ENCODE measurements at places on chromosomes 16 and 17.

- DNase-seq, result no peak
Observed at GRCh38 chr17:40777971-40778370, 4.4 kb downstream of the KRT27 start.

- no peak for DNase-seq
Observed at GRCh38 chr17:15346066-15346595, 4.7 kb upstream of the TEKT3 start.

- peak; percentile 45 for DNase-seq
Observed at GRCh38 chr16:82043680-82044584, 8.9 kb downstream of the HSD17B2 start.

DNA sequence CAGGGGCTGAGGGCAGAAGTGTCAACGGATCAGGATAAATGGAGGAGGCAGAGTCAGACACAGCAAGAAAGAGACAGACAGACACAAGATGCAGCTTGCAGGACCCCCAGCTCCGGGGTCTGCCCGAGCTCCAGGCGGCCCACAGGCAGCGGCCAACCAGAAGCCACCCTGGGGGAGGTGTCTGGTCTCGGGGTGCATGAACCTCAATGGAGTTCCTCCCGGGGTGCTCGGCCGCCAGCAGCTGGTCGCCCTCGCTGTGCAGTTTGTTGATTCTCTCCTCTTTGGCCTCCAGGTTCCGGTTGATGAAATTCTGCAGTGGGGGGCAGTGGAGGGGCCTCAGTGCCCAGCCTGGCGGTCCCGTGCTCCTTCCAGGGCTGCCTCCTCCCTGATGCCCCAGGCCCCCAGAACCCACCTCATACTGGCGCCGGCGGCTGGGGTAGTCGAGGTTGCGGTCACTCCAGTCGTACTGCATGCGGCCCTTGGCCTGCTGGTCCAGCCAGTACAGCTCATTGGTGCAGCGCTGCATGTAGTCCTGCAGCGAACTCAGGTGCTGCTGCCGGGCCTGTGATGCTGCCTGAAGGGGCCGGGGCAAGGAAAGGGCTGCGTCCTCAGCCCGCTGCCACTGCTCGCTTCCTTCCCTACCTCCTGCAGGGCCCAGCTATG lies 38.0 kb downstream of the PPL start:
- DNase-seq, result no peak

DNA sequence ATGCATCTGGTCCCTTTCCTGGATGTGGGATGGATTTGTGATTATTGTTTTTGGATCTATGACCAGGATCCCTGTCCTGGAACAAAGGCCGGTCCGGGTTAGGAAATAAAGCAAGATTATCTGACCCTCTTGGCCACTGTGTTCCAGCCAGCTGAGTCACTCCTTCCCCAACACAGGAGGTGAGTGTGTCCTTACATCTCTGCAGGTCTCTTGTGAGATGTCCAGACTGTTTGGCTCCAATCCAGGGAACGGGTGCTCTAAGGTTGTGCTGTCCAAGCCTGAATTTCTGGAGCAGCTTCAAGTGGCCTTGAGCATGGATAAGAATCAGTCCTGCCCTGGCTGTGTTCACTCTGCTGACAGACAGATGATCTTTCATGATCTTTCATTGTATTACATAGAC lies 136.5 kb upstream of the CCL2 start:
- no peak for DNase-seq

DNA sequence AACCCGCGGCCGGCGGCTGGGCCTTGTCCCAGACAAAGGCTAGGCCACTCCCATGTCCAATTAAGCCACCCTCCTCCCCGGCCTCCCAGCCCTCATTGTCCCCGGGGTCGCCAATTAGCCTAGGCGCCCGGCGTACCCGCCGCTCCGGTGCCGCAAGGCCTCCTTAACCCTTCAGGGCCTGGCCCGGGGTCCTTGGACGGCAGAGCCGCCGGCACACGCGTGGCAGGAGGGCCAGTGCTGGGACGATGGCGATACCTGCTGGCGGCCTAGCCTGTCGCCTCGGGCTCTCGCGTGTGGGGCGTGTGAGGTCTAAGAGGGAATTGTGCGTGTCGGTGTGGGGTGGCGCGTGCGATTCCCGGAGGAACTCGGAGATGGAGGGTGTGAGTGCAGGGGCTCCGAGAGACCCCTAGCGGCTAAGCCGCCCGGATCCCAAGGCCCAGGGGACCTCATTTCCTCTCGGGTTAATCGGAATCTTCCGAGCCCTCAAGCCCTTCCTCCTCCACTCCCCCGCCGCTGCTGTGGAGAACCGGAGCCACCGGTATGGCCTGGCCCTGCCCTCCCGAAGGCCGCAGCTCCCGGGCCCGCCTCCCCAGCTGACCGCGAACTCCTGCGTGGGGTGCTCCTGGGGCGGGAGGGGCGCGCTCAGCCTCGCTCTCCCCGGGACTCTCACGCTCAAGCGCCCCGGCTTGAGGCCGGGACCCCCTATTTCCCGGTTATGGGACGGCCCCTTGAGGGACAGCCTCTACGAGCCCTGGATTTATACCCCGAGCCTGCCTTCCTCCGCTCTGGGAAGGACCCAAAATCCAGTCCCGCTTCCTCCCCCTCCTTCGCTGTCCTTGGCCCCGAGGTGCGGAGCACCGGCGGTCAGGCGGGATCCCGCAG lies 11.9 kb downstream of the TBX2 start:
- no peak for DNase-seq

GRCh38 chr17:76307966-76308338 lies at the start of gene QRICH2:
Gene QRICH2, minus strand, starts transcription at chr17:76308276. Its CDS starts 278 bp downstream, at chr17:76307998.
- no peak for DNase-seq

DNA sequence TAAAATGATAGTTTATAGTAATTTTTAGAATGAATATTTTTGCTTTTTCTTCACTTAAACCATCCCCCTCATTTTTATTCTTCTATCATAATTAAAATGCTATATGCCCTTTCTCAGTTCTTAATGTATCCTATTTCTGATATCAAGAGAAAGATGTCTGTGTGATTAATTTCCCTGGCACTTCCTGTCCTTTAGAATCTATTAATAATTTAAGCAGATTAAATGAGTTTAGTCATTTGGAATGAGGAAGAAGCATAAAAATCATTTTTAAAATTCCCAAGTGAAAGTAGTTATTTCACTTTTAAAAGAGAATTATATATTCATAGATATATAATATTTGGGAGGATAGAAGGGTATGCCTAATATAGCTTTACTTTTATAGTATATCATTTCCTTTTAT lies 27.8 kb upstream of the CDR2 start:
- DNase-seq, result no peak

DNA sequence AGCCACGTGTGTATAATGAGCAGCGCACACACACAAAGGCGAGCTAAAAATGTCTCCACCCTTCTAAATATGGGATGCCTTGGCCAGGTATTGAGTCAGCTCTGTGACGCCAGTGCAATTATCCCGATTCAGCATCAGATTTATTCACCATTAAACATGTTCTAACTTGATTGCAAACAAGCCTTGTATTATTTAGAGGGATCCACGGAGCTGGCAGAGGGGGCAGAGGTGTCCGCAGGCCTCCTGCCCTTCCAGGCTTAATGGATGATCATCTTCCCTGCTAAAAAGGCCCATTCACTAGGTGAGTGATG lies 591.7 kb downstream of the MAF start:
- DNase-seq, result no peak

- no peak for DNase-seq
Observed at GRCh38 chr16:17070882-17071592, 399.7 kb downstream of the XYLT1 start.

DNA sequence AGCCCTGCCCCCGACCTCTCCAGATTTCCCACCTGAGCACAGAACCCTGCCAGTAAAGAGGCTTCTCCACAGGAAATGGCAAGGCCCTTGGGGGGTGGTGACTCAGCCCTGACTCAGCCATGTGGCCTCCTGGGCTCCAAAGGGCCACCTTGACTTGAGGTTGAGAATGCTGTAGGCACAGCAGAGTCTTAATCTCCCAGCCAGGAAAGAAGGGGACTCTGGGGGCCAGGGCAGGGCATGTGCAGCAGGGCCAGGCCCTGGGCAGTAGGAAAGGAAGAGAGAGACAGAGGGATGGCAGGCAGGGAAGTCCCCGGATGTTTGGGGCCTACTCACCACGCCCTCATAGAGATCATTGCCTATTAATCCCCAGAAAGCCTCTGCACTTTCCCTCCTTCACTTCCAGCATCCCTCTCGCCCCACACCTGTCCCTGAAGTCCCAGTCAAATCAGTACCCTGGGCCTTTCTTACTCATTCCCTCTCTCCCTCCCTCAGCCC lies 4.8 kb upstream of the ITGA3 start:
- DNase-seq, result no peak

- no peak for DNase-seq
Observed at GRCh38 chr16:10581507-10581906, 1.1 kb upstream of the EMP2 start.

- no peak for DNase-seq
Observed at GRCh38 chr17:29977836-29978235, 36.4 kb downstream of the EFCAB5 start.

DNA sequence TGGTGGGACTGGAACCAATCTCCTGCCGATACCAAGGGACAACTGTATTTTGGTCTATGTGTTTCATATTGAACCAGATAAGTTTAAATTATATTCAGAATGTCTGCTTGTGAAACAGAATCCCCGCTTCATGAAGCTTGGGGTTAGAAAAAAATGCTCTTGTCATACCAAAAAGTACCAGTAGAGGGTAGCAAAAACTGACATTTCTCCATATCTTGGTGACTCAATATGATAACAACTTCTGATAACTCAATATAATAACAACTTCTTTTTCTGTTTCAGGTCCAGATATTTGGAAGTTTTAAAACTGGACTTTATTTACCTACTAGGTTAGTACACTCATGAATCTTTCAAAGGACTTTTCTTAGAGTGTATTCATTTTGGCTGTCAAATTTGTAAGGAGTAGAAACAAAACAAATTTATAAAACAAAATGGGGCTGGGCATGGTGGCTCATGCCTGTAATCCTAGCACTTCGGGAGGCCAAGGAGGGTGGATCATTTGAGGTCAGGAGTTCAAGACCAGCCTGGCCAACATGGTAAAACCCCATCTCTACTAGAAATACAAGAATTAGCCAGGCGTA lies 52.3 kb upstream of the ADCY7 start:
- DNase-seq, result no peak

DNA sequence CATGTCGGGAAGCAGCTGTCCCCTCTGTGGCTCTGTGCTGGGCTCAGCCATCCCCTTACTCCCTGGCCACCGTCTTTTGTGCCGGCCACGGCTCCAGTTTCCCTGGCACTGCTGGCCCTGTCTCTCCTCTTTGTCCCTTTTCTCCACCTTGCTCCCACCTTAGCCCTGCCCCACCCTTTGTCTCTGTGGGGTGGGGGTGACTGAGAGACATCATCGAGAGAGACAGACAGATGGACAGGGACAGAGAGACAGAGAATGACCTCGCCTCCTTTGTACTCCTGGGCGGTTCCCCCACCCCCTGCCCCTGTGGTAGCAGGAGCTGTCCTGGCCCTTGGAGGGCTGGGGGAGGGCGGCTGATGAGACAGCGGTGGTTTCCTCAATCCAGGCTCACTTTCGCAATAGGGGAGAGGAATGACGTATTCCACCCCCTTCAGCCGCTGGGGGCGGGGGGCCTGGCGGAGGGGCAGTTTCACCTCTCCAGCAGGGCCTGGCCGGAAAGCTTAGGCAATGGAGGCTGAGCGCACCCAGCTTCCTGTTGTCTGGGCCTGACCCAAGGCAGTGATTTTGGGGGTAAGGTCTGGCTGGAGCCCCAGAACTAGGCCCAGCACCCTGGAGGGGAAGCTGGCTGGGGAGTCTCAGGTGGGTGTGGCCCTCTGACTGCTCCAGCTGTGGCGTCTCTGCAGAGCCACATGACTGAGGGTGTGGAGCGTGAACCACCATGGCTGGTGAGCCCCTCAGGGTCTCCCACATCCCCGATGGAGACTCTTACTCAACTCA lies 7.3 kb downstream of the FMNL1 start:
- DNase-seq, result peak; percentile 86

DNA sequence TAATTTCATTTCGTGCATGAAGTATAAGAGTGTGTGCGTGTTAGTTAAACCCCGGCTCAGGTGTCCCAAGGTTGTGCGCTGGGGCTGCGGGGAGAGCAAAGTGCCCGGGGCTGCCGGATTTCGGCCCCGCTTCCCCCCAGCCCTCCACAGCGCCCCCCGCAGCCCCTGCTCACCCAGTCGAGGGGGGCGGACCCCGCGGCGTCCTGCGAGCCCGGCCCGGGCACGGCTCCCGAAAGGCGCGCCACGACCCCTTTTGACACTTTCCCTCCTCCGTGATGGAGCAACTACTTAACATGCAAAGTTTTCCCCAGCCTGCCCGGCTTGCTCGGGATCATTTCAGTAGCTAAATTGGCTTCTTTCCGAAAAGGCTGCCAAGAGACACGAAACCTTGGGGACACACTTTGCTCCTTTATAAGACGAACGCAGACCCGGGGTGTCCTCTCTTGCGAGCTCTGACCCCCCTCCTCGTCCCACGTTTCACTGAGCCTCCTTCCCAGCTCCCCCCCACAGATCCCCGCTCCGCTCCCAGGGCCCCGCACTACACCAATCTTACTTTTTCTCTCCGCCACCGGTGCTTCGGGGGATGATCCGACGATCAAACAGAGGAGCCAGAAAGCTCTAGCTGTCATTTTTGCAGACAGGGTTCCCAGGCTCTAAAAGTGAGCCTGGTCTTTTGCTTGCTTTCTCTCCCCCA lies 552 bp downstream of the C17orf58 start:
- no peak for DNase-seq

GRCh38 chr16:88881007-88881615 lies 14.7 kb upstream of the PABPN1L start:
- DNase-seq, result no peak

GRCh38 chr17:29443041-29443739 lies 53.0 kb downstream of the TAOK1 start:
- DNase-seq, result no peak

DNA sequence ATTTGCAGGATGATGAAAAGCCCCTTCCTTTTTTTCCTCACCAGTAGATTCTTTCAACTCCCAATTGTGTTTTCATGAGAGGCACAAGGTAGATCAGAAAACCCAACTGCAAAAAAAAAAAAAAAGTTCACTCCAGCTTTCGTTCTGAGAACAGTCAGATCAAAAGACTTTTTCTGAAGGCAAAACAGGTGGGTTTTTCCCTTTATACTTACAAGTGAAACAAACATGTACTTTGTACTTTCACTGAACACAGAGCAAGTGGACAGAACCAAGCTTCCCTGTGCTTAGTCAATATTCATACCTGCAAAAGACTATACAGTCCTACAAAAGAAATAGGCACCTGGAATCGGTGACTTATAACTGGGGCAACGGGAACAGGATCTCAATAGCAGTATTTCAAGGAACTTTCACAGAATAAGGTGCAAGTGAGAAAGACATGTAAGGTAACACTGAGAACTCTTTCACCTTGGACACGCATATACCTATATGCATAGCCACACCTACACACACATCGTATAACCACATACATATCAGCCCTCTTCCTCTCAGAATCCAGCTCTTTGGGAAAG lies 54.1 kb downstream of the TOX3 start:
- no peak for DNase-seq

- no peak for DNase-seq
Observed at GRCh38 chr16:62135911-62136310, 99.7 kb upstream of the CDH8 start.

GRCh38 chr16:17529982-17530760 lies 59.4 kb upstream of the XYLT1 start:
- no peak for DNase-seq

DNA sequence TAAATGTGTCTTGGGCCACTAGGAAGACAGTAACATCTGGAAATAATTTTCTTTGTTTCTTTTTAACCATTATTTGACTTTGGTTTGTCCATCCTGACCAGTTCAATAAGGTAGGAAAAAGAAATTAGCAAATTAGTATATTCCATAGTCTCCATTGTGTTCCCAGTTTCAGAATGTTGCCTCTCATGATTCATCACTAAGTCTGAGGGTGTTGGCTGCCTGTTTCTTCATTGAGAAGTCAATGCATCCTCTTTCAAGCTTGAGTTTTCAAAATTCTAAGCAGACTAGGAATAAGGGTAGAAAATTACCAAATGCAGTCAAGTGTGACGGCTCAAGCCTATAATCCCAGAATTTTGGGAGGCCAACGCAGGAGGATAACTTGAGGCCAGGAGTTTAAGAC lies 41.9 kb downstream of the ZFHX3 start:
- DNase-seq, result no peak

All from AG04450 (cell line).